ENCODE measurements at places on chromosomes 5 and 9.
A peak's percentile ranks its signal among the peaks of the same experiment; 100 is the strongest.

GRCh38 chr5:53607886-53608285, 47.4 kb downstream of the NDUFS4 start:
- peak; percentile 25 for DNase-seq

DNA sequence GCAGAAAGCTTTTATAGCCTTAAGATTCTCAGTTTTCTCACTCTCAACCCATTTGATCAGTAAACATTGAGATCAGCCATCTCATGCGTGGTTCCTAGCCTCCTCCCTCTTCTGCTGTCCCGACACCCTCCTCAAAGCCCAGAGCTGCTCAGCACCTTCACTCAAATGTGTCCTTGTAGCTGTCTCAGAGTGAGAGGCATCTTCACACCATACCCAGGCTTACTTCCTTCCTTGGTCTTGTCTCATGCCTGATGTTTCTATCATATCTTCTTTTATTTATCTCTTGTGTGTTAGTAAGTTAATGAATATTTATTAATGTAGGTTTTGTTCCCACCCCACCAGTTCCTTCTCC, 72.4 kb upstream of the SNX2 start:
- DNase-seq, result no peak

DNA sequence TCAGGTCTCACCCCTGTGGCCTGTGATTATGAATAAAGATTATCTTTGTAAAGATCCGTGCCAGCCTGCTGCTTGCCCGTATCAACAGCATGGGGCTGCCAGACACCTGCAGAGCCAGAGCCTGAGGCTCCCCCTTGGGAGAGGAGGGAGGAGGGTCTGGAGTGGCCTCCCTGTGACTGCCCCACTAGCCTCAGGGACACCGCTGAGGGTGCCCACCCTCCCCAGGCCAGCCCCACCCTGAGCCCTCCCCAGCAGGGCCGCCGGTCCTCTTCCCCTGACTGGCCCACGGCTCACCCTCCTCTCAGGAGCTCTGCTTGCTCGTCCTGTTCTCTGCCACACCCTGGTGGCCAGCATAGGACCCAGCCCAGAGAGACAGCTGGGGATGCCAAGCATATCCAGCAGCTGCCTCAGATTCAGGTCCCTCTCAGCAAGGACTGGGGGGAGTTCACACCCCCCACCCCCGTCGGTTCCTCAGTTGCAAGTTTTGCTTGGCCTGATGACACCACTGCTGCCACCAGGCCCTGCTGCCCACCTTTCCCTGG, 1.9 kb downstream of the SSNA1 start:
- DNase-seq, result no peak

DNA sequence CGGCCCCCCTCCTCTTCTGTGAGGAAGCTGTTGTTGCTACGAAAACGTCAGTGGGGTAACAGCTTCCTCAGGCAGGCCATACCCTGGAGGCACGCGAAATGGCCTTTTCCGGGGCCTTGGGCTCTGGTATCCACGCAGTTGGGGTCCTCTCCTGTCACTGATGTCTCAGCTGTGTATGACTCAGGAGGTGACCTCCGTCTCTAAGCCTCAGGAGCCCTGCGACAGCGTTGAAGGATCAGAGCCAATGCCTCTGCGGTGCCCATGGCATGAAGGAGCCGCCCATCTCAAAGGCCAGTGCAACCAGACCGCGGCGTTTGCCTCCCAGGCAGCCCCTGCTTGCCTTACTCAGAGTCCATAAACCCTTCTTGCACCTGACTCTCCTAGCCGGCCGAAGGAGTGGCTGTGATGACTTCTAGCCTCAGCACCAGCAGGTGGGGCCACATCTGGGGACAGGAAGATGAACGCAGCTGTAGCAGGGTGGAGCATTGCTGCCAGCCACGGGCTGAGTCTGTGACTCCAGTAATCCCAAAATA, 1.0 kb upstream of the MXD3 start:
- DNase-seq, result no peak

DNA sequence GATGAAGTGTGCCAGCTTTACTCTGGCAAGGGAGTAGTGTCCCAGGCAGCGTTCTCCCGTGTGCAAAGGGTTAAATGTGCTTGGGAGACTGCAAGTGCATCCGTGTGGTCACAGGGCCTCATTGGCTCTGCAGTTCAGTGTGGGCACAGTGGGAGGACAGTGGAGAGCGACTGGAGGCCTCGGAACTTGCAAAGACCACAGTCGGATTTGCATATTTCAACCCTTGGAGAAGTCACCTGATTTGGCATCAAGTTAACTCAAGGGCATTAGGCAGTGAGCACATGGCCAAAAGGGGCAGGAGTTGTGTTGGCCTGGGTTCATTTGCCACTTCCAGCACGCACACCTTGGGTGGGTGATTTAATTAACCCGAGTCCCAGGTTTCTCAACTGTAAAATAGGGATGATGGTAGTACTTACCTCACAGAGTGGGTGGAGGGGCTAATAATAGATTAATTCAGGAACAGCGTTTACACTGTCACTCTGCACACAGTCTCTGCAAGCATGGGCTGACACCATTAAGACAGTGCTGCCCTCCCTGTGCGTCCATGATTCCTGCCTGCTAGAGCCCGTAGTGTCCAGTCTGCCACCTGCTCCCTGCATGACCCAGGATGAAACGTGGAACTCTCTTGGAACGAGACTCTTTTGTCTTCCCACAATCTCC, 22.7 kb downstream of the JADE2 start:
- DNase-seq, result no peak

GRCh38 chr5:118224546-118224945, 763.8 kb downstream of the DTWD2 start:
- peak; percentile 34 for DNase-seq

GRCh38 chr9:70488098-70488792, 73.8 kb upstream of the KLF9 start:
- DNase-seq, result no peak
